CD8-positive, alpha-beta memory T cell (primary cell): ENCODE measurements at places on chromosomes 13 and 19.

- no peak for DNase-seq
These were observed 17.0 kb downstream of the KL start for GRCh38 chr13:33033051-33033812.

GRCh38 chr13:110387451-110388107, 80.5 kb downstream of the COL4A2 start:
- DNase-seq, result peak; percentile 8

DNA sequence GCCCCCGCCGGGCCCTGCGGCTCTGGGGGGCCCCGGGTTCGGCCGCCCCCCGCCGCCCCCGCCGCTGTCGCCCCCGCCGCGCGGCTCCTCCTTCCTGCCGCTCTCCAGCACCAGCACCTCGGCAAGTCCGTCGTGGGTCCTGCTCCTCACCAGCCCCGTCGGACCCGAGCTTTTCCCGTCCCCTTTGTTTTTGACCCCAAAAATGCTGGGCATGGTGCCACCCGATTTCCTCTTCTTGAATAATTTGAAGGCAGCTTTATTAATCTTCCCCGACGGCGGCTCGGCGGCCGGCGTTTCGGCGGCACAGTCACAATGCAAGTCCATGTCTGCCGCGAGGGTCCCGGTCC, 945 bp downstream of the AMER2 start:
- DNase-seq, result no peak

DNA sequence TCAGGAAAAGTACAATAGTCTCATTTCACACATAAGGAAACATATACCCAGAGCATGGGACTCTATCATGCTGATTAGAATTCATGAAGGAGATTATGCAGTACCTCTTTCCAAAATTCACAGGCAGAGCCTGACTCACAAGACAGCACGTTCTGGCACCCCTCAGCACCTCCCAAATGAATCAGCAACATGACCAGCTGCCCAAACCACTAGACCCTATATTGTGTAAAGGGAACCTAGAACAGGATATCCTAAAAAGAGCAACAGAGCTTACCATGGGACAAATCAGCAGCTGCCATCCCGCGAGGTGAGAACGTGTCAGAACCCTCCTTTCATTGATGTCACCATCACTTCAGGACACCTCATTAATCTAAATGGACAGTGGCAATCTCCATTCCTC, 2.5 kb downstream of the ZNF426 start:
- no peak for DNase-seq

GRCh38 chr13:37070956-37071355, 11.5 kb upstream of the SUPT20H start:
- no peak for DNase-seq

DNA sequence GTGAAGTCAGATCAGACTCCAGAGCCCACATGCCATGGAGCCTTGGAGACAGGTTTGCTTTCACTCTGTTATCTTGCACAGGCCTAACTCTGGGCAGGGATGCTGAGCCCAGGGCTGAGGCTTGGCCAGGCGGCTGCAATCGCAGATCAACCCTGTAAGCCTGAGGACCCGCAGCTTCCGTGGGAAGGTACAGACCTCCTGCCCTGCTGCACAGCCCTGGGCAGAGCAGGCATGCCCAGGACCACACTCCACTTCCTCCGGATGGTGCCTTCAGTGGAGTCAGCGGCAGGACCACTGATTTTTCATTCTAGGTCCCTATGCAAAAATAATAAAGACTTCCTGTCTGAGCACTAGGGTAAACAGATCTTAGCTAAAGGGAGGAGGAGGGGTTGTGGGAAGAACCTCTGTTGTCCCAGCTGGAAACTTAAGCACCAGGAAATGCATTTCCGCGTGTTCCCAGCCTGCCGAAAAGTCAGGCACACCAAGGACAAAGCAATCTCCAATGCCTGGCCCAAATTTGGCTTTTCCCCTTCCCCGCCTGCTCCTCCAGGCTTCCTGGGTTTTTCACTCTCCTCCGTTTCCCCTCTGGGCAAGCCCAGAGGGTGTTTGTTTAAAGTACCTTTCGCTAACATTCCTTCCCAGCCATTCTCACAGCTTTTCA, 87.3 kb downstream of the KCTD15 start:
- no peak for DNase-seq

- DNase-seq, result no peak
These were observed 934.6 kb downstream of the PCDH17 start for GRCh38 chr13:58566176-58566575.

DNA sequence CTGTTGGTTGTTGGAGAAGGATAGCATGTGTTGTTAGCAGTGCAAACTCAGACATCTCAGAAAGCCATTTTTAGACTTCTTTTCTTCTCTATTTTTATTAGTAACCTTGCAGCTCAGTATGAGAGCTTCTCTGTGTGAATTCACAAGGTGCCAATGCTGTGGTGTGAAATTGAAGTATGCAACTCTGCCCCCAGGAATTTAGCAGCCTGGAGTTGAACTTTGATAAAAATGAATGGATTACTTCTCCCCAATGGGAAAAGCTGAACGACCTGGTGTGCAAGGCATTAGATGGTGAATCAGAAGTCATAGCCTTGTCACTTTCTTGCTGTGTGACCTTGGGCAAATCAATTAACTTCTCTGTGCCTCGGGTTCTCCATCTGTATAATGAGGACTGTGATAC, 512.3 kb upstream of the PCDH9 start:
- no peak for DNase-seq

DNA sequence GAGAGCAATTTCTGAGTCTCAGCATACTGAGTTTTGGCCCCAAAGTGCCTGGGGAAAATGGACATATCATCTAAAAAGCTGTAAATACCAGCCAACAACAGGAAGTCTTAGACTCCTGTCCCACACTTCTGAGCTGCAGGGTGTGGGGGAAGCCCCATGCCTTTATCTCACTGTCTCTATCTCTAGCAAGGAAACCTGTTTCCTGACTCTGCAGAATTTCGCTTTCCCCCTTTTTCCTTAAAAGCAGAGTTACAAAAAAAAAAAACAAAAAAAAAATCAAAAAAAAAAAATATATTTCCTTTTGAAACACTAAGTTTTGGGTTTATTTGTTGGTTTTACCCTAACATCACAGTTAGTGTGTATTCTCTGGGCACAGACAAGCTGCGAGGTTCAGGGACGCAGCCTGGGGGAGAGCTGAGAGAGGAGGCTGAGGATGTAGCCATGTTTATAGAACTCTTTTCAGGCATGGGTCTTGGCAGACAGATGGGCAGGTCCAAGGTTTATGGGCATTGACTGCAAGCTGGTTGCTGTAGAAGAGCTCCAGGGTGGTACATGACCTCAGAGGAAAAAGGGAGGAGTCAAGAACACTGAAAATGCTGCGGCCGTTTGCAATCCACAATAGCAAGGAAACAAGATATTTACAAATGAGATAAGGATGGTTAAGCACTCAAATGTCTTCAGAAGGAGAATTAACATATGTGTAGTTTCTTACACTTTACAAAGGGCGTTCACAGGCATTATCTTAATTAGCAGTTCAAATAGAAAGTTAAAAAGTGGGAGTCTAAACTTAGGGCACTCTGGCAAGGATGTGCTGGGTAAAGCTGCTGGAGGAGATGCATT, 4.9 kb downstream of the MBNL2 start:
- peak; percentile 59 for DNase-seq

GRCh38 chr13:83876546-83876945, 5.7 kb downstream of the SLITRK1 start:
- no peak for DNase-seq

GRCh38 chr19:4781801-4782200, 9.7 kb upstream of the FEM1A start:
- no peak for DNase-seq

DNA sequence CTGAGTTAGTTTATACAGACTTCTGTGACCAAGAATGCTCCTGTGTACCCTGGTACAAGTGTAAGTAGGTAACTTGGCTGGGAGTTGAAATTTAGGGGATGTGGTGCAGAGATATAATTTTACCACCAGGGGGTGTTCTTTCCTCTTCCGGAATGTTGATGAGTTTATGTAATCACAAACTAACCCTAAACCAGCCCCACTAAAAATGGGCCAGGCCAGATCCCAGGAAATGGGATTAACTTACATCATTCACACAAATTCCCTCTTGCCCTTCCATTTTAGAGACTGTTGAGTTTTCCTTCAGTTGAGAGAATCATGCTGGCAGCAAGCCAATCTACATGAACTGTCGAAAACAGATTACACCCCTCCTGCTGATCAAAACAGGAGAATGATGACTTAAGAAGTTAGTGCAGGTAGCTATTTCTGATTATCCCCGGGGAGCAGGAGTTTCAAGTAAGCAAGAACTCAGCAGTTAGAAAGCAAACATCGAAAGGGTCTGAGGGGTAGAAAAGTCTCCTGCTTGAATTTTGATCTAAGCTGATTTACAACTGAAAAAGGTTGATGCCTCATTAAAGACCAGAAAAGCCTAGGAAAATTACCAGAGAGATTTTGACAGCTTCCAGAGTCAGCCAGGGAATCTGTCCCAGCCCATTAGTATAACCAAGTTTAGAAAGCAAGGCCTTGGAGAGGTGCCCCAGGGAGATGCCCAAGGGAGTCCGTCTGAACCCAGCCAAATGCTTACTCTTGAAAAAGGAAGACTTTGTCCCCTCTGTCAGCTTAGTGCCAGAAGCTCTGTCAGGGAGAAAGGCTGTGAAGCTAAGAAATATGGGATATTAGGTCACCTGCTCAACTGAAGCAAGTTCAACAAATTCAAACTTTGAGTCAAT, 32.3 kb upstream of the MED4 start:
- peak; percentile 74 for DNase-seq

GRCh38 chr19:11200015-11200574, 2.8 kb upstream of the KANK2 start:
- DNase-seq, result no peak

DNA sequence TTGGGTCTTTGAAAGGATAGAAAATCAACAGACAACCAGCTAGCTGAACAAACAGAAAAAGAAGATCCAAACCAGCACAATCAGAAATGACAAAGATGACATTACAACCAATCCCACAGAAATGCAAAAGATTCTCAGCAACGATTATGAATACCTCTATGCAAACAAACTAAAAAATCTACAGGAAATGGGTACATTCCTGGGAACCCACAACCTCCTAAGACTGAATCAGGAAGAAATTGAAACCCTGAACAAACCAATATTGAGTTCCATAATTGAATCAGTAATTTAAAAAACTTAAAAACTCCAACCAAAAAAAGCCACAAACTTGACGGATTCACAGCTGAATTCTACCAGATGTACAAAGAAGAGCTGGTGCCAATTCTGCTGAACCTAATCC, 20.9 kb upstream of the C1QTNF9B start:
- no peak for DNase-seq

GRCh38 chr19:1766800-1767352, 13.6 kb downstream of the ONECUT3 start:
- DNase-seq, result no peak

GRCh38 chr13:47226516-47226915, 329.7 kb upstream of the HTR2A start:
- no peak for DNase-seq

DNA sequence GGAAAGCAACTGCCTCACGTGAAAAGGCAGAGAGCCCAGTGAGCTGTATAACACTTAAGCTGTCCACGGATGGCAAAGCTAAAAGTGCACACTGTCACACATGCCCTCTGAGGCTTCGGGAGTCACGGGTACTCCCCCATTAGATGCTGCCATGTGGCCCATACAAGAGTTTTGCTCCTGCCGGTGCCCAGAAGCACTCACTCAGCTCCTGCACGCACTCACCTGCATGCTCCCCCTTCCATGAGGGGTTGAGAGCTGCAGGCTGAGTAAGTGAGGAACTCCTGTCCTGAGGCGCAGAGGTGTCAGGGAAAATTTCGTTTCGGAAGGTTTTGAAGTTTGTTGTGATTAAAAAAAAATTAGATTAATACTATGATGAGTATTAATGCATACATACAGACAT, 939.2 kb upstream of the ATXN8OS start:
- no peak for DNase-seq

- no peak for DNase-seq
These were observed 6.2 kb downstream of the ZNF763 start for GRCh38 chr19:11971041-11971440.

DNA sequence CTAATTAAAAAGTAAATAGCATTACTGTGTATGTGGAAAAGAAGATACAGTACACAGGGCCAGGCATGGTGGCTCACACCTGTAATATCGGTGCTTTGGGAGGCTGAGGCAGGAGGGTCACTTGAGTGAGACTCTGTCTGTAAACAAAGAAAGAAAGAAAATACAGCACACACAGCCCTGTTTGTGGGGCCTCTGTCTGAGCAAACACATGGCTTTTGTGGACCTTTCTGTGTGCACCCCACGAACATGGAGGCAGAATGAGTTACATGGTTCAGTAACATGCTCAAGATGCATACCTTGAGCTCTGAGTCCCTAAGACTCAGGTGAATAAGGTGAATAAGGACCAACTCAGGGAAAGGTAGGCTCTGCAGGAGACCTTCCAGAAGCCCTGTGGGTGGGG, 20.0 kb upstream of the AMER2 start:
- no peak for DNase-seq

DNA sequence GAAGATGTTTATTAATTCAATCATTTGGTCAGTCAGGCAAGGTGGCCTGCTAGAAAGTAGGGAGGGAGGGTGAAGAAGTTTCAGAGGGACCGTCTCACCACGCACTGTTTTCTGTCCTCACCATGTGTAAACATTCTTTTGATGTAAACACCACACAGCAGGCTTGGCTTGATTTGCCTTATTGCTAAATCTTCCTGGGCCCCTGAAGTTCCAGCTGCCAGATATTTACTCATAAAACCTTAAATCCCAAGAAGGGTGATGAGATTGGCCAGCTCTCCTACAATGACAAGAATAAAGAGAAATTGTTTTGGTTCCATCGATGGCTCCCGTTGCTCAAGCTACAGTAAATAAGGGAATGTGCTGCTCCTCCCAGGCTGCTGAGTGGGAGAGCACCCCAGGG, 198.2 kb upstream of the TMTC4 start:
- no peak for DNase-seq

GRCh38 chr13:26219726-26220125, 2.4 kb downstream of the RNF6 start:
- no peak for DNase-seq

DNA sequence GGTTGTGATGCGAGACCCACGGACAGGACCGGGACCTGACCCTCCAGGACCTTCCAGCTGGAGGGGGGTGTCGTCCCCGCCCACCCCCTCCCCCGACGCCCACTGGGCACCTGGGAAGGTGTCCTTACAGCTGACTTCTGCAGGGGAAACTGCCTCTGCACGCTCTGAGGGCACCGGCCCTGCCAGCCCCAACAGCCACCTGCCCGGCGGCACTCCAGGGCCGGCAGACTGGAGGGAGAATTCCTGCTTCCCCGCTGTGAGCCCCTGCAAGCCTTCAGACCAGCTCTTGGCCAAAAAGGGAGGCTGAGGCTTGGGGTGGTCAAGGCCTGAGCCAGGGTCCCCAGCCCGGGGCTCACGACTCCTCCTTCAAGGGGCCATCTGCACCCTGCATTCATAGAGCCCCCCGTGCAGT, 1.2 kb downstream of the CNN2 start:
- no peak for DNase-seq

DNA sequence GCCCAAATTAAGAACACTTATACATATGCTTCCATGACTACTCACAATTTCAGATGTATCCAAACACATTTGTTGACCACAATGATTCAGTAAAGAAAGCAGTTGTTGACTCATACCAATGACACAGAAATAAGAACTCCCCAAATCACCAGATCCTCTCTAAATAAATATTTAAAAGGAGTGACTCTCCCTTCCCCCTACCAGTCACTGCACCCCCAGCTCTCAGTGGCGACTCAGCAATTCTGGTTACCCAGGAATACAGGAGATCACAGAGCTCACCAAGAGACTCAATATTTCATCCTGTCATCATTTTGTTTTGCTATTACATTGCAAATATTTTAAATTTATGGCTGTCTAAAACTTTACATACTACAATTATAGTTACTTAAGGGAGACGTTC, 131.5 kb downstream of the RGCC start:
- DNase-seq, result no peak
